Sigmoid colon (tissue), 7 donors: ENCODE measurements at places on chromosomes 12 and 14. TPM values are rescaled to one million over a fixed set of nuclear protein-coding genes. Genes with fewer than 3 reads are reported as not detected.

DNA sequence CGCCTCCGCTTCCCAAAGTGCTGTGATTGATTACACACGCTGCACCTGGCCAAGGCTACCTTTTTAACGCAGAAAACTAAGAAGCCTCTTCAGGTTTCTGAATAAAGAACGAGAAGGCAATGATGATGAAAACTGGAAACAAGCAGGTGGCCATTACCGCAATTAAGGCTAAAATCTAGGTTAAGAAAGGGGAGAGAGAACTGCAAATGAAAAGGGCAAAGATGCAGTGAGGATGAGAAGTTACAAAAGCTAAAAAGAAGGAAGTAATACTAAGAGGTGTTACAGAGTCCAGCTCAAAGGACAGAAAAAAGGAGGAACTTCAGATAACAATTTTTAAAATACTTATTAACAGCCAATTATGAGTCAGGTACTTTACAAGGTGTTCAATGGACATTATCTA is 79.7 kb downstream of the DUSP16 start:
- no peak for DNase-seq
- H3K27me3 ChIP-seq: no peaks in the 10 kb centered on the region
- H3K27ac ChIP-seq: no peak overlapping the region
- no peak overlapping the region for H3K4me3 ChIP-seq
- H3K36me3 ChIP-seq: no peaks in the 10 kb centered on the region
- no peaks in the 10 kb centered on the region for H3K4me1 ChIP-seq

DNA sequence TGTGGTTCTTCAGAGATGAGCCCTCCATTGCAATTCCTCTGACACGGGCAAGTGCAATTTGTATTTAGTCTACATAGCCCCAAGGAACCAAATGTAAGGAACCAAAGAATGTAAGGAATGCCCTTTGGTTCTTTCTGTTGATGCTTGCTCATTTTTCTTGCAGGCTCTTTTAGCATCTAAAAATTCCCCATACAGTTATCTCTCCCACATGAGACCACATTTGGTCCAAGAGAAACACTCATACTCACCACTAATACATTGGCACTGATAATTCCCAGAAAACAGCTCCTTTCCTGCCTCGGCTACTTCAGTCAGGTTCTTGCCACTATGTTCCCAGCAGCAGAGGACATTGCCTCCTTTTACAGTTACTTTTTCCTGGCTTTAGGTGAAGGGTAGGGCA is 332.6 kb downstream of the AEBP2 start:
- no peak overlapping the region for H3K27ac ChIP-seq
- no peak overlapping the region for H3K4me3 ChIP-seq
- no peaks in the 10 kb centered on the region for H3K27me3 ChIP-seq

DNA sequence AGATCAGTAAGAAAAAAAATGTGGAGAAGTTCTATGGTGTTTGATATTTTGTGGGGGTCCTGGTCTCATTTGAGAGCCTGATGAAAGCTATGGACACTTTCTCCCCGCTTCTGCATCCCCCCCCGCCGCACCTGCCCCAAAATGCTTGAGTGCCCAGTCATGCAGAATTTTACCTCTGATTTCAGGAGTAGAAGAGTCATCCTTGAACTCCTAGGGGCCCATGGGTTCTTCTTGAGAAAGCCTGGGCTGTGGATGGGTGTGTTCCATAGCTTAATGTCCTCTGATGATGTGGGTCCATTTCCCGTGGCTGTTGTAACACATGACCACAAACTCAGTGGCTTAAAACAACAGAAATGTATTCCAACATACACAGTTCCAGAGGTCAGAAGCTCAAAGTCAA is 248.8 kb upstream of the PWP1 start:
- DNase-seq: no peak
- no peaks in the 10 kb centered on the region for H3K4me1 ChIP-seq
- H3K36me3 ChIP-seq: no peaks in the 10 kb centered on the region
- H3K27me3 ChIP-seq: no peaks in the 10 kb centered on the region
- no peak overlapping the region for H3K4me3 ChIP-seq
- H3K27ac ChIP-seq: no peak overlapping the region

DNA sequence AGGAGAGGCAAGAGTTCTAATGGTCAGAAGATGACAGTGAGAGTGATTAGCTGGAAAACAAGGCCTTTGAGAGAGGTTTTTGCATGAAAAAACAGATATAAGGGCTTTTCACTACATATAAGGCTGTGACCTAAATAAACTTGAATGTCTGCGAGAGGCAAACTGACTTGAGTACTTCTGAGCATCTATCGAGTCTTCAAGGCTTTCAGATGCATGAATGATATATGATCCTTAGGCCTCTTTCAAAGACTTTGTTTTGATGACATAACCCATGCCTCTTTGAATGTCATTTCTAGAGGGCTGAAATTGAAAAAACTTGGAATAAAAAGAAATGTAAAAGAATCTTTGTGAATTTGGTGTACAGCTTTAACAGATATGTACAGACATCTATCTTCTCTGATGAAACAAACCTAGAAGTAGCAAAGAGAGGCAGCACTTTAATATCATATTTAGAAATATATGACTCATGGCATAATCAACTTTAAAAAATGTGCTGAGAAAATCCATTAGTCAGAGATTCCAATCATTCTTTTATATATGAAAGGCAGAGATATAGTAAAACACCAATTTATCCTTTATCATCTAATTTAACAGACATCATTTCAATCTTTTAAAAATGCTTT is 72.6 kb downstream of the PPM1H start:
- peaks cover 8% of the 10 kb centered on the region for H3K4me1 ChIP-seq
- no peak for DNase-seq
- H3K4me3 ChIP-seq: no peak overlapping the region
- no peaks in the 10 kb centered on the region for H3K27me3 ChIP-seq
- H3K27ac ChIP-seq: no peak overlapping the region
- no peaks in the 10 kb centered on the region for H3K36me3 ChIP-seq

GRCh38 chr14:28765169-28765830 is 1.3 kb upstream of the FOXG1 start:
- H3K27me3 ChIP-seq: peaks cover 100% of the 10 kb centered on the region
- peaks cover 18% of the 10 kb centered on the region for H3K4me1 ChIP-seq
- no peak for DNase-seq
- no peaks in the 10 kb centered on the region for H3K36me3 ChIP-seq

DNA sequence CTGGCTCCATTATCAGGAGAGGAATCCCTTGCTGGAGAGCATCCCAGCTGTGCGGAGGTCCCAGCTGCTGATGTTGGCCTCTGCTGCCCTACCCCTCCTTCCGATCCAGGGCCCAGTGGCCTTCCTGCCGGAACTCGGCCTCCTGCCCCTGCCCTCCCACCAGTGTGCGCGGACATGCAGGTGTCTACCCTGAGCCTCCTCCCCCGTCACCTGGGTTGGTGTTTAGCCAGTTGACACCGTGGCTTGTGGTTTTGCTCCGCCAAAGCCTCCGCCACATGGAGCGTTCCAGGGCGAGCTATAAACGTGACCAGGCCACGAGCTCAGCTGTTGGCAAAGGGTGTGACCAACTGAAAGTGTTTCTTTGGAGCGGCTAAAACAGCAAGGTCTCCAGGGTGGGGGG is 1104.3 kb downstream of the BCL11B start:
- H3K4me1 ChIP-seq: no peaks in the 10 kb centered on the region
- H3K36me3 ChIP-seq: no peaks in the 10 kb centered on the region
- no peak overlapping the region for H3K27ac ChIP-seq

DNA sequence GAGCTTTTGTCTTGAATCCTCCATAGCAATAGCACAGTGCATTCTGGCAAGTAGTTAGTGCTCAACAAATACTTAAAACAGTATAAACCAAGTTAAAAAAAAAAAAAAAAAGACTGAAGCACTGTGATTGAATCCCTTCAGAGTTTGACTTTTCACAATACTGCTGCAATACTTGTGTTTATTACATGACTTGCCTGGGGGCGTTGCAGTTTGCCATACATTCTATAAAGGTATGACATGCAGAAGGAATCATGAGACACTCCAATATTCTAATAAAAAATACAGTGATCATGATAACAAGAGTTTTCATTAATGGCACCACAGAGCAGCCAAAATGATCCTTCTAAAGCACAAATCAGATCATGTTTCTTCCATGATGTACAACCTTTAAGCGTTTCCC is 205.0 kb upstream of the CDKN3 start:
- H3K36me3 ChIP-seq: no peaks in the 10 kb centered on the region
- no peak overlapping the region for H3K27ac ChIP-seq
- no peaks in the 10 kb centered on the region for H3K4me1 ChIP-seq
- DNase-seq: no peak
- H3K4me3 ChIP-seq: no peak overlapping the region

DNA sequence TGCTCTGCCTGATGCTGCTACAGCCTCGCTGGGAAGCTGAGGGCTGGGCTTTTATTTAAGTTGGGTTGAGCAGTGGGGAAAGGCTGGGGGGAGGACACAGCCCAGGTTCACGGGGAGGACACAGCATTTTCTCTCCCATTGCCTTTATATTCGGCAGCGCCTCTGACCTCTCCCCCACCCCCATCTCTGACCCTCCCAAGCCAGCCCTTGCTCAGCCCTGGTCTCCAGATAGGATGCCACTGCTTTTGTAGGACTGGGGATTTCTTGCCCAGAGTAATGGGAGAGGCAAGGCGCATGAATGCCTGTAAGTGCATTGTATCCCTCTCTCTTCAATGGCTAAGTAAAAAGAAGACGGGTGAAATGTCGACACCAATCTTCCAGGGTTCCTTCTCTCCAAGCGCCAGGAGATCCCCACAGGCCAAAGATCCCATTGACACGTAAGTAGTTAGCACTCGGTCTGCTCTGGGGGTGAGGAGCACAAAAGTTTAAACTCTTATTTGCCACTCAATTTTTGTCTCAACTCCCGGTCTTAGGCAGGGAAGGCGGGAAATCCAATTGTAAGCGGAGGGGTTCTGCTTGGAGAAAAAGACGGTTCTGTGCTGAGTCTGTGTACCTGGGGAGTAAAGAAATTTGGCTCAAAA is 4.6 kb downstream of the HOXC4 start:
- H3K36me3 ChIP-seq: no peaks in the 10 kb centered on the region
- DNase-seq: no peak
- no peaks in the 10 kb centered on the region for H3K4me1 ChIP-seq
- no peak overlapping the region for H3K27ac ChIP-seq
- H3K27me3 ChIP-seq: peaks cover 40% of the 10 kb centered on the region

DNA sequence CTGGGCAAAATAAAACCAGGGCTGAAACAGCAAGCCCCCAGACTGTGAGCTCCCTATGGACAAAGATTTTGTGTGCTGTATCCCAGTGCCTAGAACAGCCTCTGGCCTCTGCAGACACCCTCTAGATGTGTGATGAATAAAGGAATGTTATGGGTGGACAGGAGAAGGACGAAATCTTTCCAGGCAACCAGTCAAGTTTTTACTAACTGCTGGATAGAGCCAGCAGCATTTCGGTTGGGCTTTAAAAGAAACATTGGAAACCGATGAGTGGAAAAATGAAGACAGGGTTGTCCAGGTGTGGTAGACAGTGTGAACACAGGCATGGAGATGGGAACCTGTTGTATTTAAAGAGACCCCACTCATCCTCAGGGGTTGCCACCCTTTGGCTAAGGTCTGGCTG is 4.0 kb downstream of the CHGA start:
- no peak for DNase-seq
- H3K36me3 ChIP-seq: peaks cover under 1% of the 10 kb centered on the region
- H3K4me1 ChIP-seq: peaks cover 8% of the 10 kb centered on the region
- peaks cover 15% of the 10 kb centered on the region for H3K27me3 ChIP-seq
- H3K27ac ChIP-seq: no peak overlapping the region
- no peak overlapping the region for H3K4me3 ChIP-seq

- H3K36me3 ChIP-seq: no peaks in the 10 kb centered on the region
- H3K4me3 ChIP-seq: no peak overlapping the region
- H3K4me1 ChIP-seq: no peaks in the 10 kb centered on the region
- no peaks in the 10 kb centered on the region for H3K27me3 ChIP-seq
- no peak overlapping the region for H3K27ac ChIP-seq
Observed at GRCh38 chr14:60622210-60622916, 26.9 kb downstream of the SIX1 start.

DNA sequence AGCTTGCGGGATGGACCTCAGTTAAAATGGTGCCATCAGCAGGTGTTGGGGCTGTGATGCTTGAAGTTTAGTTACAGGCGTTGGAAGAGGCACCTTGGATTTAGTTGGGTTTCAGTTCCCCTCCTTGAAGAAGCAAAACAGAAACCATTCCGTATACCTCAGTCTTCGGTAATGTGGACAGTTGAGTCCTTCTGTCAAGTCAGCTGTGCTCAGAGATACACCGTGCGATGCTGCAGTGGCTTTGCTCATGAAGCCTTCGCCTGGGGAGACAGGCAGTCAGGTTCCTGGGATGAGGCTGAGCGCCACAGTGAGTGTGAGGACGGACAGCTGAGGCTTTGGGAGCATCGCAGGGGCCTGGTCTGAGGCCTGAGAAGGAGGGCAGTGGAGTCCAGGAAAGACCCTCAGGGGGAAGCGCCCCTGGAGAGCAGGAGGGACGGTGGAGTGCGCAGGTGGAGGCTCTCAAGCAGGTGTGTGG is 7.4 kb downstream of the RAN start:
- DNase-seq: peak; percentile 61
- H3K4me1 ChIP-seq: peaks cover 8% of the 10 kb centered on the region
- peaks cover 27% of the 10 kb centered on the region for H3K36me3 ChIP-seq

DNA sequence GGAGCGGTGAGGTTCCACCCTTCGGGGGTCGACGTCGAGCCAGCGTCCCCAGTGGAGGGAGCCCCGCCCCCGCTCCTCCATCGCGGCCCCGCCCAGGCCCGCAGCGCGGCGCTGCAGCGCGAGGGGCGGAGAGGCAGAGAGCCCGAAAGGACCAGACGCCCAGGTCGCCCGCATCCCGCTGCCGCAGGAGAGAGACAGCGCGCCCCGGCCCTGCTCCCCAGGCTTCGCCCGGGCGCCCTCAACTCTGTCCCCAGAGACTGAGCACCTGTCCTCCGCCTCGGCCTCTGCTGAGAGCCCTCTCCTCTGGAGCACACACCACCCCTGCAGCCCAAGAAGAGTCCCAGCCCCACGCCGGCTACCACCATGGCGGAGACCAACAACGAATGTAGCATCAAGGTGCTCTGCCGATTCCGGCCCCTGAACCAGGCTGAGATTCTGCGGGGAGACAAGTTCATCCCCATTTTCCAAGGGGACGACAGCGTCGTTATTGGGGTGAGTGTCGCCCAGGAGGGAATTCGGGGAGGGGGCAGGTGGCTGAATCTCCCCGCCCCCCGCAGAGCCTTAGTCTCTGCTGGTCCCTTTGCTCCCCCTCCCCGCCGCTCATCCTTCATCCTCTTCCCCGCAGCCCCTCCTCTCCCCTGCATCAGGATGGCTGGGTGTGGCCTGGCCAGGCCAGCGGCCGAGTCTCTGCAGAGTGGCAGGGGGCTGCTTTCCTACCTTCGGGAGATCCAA is at the start of gene KIF5A:
Gene KIF5A, plus strand, starts transcription at position 136 of the 732 bp plus-strand sequence. Its CDS starts 228 bp downstream, at position 364.
- peak within 1 kb of the TSS; percentile 50 for H3K4me3 ChIP-seq
- H3K27me3 ChIP-seq: peaks cover 22% of the 10 kb centered on the region
- H3K27ac ChIP-seq: no peak within 1 kb of the TSS
- H3K4me1 ChIP-seq: no peaks in the 10 kb centered on the region
- H3K36me3 ChIP-seq: no peaks in the 10 kb centered on the region

- H3K27me3 ChIP-seq: no peaks in the 10 kb centered on the region
- no peak for DNase-seq
- no peaks in the 10 kb centered on the region for H3K4me1 ChIP-seq
- no peak overlapping the region for H3K27ac ChIP-seq
- no peak overlapping the region for H3K4me3 ChIP-seq
Observed at GRCh38 chr14:100332071-100332639, 9.0 kb downstream of the SLC25A47 start.

- peaks cover 46% of the 10 kb centered on the region for H3K4me1 ChIP-seq
- peak overlapping the region; percentile 16 for H3K4me3 ChIP-seq
- H3K27me3 ChIP-seq: no peaks in the 10 kb centered on the region
Observed at GRCh38 chr14:44966601-44967336, 4.8 kb downstream of the TOGARAM1 start.

Gene HOXC4
- 1.2 TPM for total RNA-seq

Gene SERPINA4
- not detected for total RNA-seq

Gene CEBPE
- not detected for total RNA-seq

Gene KLRC1
- not detected for total RNA-seq

Gene CSRP2
- 12.7 TPM for total RNA-seq

Gene MUCL1
- not detected for total RNA-seq

Gene MMP19
- total RNA-seq: 18.0 TPM

Gene CCDC177
- total RNA-seq: not detected

Gene EPYC
- not detected for total RNA-seq

Gene DNAH10
- total RNA-seq: under 0.01 TPM

Gene ABCD2
- 0.55 TPM for total RNA-seq

Gene IFNG-AS1
- not detected for total RNA-seq
